ENCODE measurements at places on chromosomes 3 and 15. TPM values are rescaled to one million over a fixed set of nuclear protein-coding genes. Genes with fewer than 3 reads are reported as not detected.
A peak's percentile ranks its signal among the peaks of the same experiment; 100 is the strongest.

CSPG4 gene
- polyA plus RNA-seq = 5.6 TPM

HLTF gene
- 28.6 TPM for polyA plus RNA-seq

VWA5B2 gene
- not detected for polyA plus RNA-seq

DNA sequence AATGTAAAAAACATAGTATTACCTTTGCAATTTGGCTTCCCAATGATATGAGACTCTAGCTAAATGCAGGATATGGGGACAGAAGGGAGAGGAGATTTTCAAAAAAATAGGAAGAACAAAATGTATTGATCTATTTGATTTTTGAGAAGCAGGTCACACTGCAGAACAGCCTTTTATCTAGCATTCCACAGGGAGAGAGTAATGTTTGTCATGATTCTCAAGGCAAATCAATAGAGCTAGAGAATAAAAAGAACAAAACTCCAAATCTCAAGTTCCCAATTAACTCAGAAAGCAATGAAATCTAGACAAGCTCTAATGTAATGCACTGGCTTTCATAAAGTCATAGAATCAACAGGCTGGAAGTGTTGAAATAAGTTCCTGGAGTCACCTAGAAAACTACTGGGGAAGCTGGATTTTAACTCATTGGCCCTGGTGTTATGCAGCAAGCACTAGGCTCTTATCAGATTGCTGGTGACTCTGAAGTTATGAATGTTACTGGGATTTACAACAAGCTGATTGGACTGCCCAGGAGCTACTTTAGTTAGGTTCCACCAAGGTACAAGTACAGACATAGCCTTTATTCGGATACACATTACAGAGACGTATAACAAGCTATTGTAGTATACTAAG is 442.8 kb downstream of the FGF12 start:
- no peaks in the 10 kb centered on the region for H3K27me3 ChIP-seq
- no peaks in the 10 kb centered on the region for H3K36me3 ChIP-seq
- no peak overlapping the region for H3K27ac ChIP-seq
- no peaks in the 10 kb centered on the region for H3K4me1 ChIP-seq

- no peaks in the 10 kb centered on the region for H3K27me3 ChIP-seq
- no peak for DNase-seq
- H3K4me1 ChIP-seq = peaks cover 25% of the 10 kb centered on the region
- H3K27ac ChIP-seq = peak overlapping the region; percentile 90
- peak overlapping the region; percentile 81 for H3K4me3 ChIP-seq
Measured at GRCh38 chr3:173395073-173395411, 2.5 kb upstream of the NLGN1 start.

- no peak overlapping the region for H3K27ac ChIP-seq
- no peaks in the 10 kb centered on the region for H3K36me3 ChIP-seq
- DNase-seq = peak; percentile 56
- H3K4me3 ChIP-seq = no peak overlapping the region
Measured at GRCh38 chr3:175426805-175427204, 567.7 kb downstream of the NAALADL2 start.

- no peak overlapping the region for H3K27ac ChIP-seq
- no peak overlapping the region for H3K4me3 ChIP-seq
- H3K4me1 ChIP-seq = no peaks in the 10 kb centered on the region
- DNase-seq = no peak
- H3K36me3 ChIP-seq = no peaks in the 10 kb centered on the region
Measured at GRCh38 chr3:168684519-168684918, 588.8 kb upstream of the GOLIM4 start.

DNA sequence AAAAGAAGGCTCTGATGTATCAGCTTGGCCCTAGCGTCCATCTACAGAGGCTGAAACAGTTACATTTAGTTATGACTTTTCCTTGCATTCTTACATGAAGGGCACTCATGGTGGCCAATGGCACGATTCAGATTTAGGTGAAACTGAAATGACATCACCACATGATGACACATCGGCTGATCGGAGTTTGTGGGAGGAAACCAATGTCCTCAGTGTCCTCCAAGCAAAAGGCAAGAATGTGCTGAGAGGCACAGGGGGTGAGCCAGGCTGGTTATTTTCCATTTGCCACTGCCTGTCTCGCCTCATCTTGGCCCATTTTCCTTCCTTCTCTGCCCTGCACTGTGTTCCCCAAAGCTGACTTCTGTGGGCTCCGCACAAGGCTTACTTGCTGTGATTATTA is 34.4 kb downstream of the TARS3 start:
- DNase-seq = peak; percentile 66
- no peak overlapping the region for H3K4me3 ChIP-seq
- no peak overlapping the region for H3K27ac ChIP-seq

GRCh38 chr3:14288833-14289451 is 110.3 kb downstream of the LSM3 start:
- H3K27me3 ChIP-seq = peaks cover 24% of the 10 kb centered on the region
- no peak overlapping the region for H3K4me3 ChIP-seq
- no peak for DNase-seq
- peaks cover 5% of the 10 kb centered on the region for H3K4me1 ChIP-seq
- H3K36me3 ChIP-seq = no peaks in the 10 kb centered on the region
- no peak overlapping the region for H3K27ac ChIP-seq

GRCh38 chr15:97995881-97996603 is 35.5 kb downstream of the ARRDC4 start:
- no peaks in the 10 kb centered on the region for H3K36me3 ChIP-seq
- H3K4me3 ChIP-seq = no peak overlapping the region
- peaks cover 13% of the 10 kb centered on the region for H3K4me1 ChIP-seq

DNA sequence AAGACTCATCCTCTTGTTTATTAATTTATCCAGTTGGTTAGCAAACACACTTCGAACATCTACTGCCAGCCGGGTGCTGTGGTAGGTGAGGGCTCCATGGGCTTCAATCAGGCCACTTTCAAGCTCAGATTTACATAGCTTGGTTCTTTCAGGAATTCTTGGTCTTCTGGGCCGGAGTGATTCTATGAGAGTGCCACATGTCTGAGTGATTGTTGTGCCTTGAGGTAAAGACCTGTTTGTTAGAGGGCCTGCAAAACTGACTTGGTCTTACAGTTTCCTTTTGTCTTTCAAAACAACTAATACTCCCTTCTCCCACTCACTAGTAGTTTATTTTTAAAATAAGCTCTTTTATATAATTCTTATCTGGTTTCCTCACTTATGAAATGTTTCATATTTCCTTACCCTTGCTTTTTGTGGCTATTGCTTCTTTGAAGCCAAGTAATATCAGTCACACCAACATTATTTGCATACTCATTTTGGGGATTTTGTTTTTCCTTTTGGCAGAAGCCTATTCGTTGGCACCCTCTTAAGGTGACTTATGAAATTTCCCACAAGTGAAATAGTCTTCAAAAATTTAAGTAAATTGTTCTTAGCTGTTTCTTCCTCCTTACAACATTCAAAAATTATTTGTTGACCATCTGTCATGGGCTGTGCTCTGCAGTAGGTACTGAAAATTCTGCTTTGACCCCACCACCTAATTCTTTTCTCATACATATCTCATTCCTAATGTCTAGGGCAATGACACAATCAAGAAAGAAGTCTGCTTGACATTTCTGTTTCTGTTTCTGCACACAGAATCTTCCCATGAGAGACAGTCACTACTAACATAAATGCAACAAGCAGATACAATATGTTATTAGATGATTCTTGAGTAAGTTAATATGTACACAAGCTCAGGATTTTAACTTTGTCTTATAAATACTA is 120.2 kb downstream of the LRRC28 start:
- no peaks in the 10 kb centered on the region for H3K27me3 ChIP-seq
- H3K4me3 ChIP-seq = no peak overlapping the region
- peak; percentile 60 for DNase-seq
- H3K36me3 ChIP-seq = no peaks in the 10 kb centered on the region
- H3K4me1 ChIP-seq = peaks cover 13% of the 10 kb centered on the region

GRCh38 chr3:100205171-100205570 is 55.6 kb upstream of the TBC1D23 start:
- H3K36me3 ChIP-seq = no peaks in the 10 kb centered on the region
- H3K4me3 ChIP-seq = no peak overlapping the region
- no peaks in the 10 kb centered on the region for H3K27me3 ChIP-seq
- H3K27ac ChIP-seq = no peak overlapping the region
- DNase-seq = no peak
- H3K4me1 ChIP-seq = peaks cover 6% of the 10 kb centered on the region

GRCh38 chr3:112813016-112813415 is 33.6 kb downstream of the CD200R1L start:
- H3K27ac ChIP-seq = peak overlapping the region; percentile 89
- DNase-seq = peak; percentile 31
- H3K27me3 ChIP-seq = no peaks in the 10 kb centered on the region
- H3K4me3 ChIP-seq = no peak overlapping the region
- H3K4me1 ChIP-seq = peaks cover 47% of the 10 kb centered on the region
- no peaks in the 10 kb centered on the region for H3K36me3 ChIP-seq

DNA sequence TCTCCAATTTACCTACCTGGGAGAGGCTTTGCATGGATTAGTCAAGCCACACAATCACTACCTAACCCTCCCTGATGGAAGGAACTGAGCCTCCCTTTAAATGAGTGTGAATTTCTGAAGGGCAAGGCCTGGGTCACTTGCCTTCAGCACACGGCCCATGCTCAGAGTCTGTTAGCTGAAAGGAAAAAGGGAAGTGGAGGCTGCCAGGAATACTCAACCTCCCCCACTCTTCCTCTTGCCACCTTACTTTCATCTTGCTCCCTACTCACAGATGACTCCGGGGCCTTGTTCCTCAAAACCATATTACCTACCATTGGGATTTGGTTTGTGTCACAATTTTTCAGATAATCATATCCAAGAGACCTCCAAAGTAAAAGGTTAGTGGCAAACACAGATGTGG is 220.0 kb downstream of the ABHD5 start:
- no peaks in the 10 kb centered on the region for H3K36me3 ChIP-seq
- no peak overlapping the region for H3K27ac ChIP-seq
- no peak for DNase-seq
- peaks cover 5% of the 10 kb centered on the region for H3K27me3 ChIP-seq
- no peaks in the 10 kb centered on the region for H3K4me1 ChIP-seq

DNA sequence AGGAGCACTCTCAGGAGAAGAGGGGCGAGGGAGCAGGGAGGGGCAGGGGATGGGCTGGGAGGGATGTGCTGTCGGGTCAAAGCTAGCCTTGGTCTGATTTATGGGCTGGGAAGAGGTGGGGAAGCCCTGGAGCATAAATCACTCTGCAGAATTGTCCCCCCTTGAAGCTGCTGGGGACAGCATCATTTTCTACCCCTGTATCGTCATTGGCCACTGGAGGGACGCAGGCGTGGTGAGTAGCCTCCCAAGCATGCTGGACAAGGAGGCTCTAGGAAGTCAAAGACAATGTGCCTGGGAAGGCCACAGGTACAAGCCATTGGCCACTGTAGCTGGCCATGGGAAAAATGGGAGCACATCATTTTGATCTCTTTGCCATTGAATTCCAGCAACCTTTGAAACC is 175.5 kb upstream of the CTDSPL start:
- H3K27ac ChIP-seq = no peak overlapping the region
- H3K36me3 ChIP-seq = no peaks in the 10 kb centered on the region
- no peak for DNase-seq
- H3K27me3 ChIP-seq = no peaks in the 10 kb centered on the region
- no peak overlapping the region for H3K4me3 ChIP-seq

- peaks cover 6% of the 10 kb centered on the region for H3K4me1 ChIP-seq
- H3K4me3 ChIP-seq = no peak overlapping the region
- no peaks in the 10 kb centered on the region for H3K27me3 ChIP-seq
- no peak overlapping the region for H3K27ac ChIP-seq
- no peaks in the 10 kb centered on the region for H3K36me3 ChIP-seq
Measured at GRCh38 chr3:117417411-117417810, 707.8 kb downstream of the TUSC7 start.

DNA sequence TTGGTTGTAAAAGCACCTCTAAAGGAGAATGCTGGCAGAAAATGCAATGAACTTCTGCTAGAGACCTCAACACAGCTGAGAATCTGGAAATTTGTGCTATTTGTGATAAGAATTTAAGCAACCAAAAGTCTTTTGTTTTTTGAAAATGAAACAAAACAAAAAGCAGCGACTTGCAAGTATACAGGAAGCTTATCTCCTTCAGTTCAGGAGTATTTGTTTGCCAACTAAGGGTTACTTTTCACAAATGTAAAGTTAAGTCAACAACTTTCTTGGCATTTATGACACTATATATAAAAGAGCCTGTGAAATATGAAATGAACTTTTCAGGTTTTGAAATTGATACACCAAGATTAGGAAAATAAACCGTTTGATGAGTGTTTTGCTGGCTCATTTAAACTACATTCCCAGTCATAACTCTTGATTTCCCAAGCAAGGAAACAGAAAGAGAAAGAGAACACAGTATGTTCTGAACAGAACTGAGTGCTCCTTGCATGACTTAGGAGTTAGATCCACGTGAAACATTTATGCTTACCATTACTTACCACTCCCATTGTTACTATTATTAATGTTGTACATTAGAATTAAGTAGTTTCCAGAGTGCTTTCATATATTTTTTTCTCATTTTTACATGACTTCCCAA is 92.3 kb upstream of the COL8A1 start:
- no peaks in the 10 kb centered on the region for H3K36me3 ChIP-seq
- no peak overlapping the region for H3K27ac ChIP-seq
- H3K4me1 ChIP-seq = peaks cover 32% of the 10 kb centered on the region
- no peak overlapping the region for H3K4me3 ChIP-seq

DNA sequence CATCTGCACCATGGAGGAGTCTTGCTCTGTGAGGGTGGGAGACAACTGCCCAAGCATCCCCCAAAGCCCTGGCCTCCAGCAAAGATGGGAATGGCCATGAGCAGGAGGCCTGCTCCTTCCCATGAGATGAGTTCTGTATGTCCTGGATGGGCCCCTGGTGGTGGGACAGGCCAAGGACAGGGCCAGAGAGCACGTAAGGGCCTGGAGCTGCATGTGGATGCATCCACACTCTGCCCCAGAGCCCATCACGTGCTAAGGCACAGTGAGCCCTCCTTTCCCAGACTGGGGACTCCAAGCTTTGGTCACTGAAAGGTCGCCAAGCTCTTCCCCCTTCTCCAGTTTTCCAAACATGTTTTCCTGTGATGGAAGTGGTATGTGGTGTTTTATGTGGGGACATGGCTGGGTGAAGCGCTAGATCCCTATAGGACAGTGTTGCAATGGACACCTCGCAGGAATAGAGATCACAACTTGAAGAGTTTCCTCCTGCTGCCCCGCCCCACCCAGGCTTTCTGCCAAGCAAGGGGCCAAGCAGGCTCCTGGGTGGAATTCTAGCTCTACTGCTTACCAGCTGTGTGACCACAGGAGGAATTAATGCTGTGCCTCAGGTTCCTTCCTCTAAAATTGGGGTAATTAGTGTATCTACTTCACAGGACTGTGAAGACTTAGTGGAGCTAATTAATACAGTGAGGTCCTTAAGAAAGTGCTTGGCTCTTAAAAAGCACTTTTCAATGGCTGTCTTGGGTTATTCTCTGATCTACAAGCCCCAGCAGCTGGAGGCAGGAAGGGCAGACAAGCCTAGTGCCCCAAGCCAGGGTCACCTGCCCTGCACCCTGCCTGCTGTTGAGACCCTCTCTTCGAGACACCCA is 106.4 kb upstream of the RPL32 start:
- no peak overlapping the region for H3K4me3 ChIP-seq
- peaks cover 45% of the 10 kb centered on the region for H3K4me1 ChIP-seq
- H3K27me3 ChIP-seq = no peaks in the 10 kb centered on the region

DNA sequence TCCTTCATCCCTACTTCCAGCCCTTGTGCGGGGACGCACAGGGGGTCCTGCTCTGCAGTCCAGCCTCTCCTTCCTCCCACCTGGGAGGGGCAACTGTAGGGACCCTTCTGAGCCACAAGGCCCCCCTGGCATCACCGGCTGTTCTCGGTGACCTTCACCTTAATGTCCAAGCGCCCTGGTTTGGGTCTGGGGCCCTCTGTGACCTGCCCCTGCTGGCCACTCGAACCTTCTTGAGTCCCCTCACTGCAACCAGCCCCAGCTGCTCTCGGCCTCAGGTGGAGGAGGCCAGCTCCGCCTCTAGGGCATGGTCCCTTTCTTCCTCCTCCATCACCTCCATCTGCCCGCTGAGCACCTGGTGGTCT is 57.9 kb downstream of the RGMA start:
- peaks cover 14% of the 10 kb centered on the region for H3K36me3 ChIP-seq
- no peaks in the 10 kb centered on the region for H3K27me3 ChIP-seq
- no peak for DNase-seq
- no peak overlapping the region for H3K4me3 ChIP-seq
